ENCODE measurements at places on chromosomes 3 and 15.

GRCh38 chr3:101512396-101512645 lies 691 bp downstream of the SENP7 start:
- DNase-seq, result no peak

- DNase-seq, result no peak
Observed at GRCh38 chr3:18194431-18194830, 230.7 kb downstream of the SATB1 start.

GRCh38 chr15:67593562-67593961 lies 51.1 kb downstream of the MAP2K5 start:
- no peak for DNase-seq

DNA sequence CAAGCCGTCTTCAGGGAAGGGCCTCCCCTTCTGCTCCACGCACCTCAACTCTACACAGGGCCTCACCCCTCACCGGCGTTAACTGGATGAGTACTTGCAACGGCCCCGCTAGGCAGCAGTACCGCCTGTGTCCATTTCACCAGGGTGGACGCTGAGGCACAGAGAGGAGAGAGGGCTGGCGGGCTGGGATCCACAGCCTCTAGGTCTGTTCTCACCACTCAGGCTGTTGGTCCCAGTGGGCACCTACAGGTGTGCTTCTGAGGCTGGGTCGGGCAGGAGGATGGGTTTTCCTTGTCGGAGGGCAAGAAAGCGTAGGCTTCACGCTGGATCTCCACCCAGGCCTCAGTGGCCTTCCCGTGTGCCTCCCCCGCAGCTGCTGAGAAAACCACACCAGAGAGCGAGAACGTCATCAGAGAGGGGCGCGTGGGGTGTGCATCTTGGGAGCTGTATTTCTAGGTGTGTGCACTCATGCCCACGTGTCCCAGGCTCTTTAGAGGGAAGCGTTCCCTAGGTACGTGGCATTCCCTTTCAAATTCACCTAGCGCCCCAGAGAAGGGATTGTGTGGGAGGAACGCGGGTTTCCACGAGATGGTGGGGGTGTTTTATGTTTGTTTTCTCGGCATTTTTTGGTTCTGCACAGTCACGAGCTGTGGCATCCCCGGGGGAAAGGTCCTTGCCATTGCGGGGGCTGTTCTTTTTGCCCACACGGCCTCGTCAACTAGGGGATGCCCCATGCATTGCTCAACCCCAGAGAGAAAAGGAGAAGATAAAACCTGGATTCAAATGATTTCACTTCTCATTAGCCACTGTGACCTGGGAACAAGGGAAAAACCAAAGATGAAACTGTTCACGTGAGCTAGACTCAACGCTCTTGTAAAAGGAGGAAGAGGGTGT lies 67.7 kb downstream of the MGLL start:
- no peak for DNase-seq

All from D721Med (cell line).